ENCODE measurements at places on chromosomes 2 and 18. TPM values are rescaled to one million over a fixed set of nuclear protein-coding genes. Genes with fewer than 3 reads are reported as not detected.
A peak's percentile ranks its signal among the peaks of the same experiment; 100 is the strongest.

Gene PTRHD1
- 17.2 TPM for total RNA-seq

Gene SLC1A4
- total RNA-seq, result 8.1 TPM

Gene EEF1B2
- total RNA-seq, result 672 TPM

Gene MATN3
- total RNA-seq, result 1.1 TPM

Gene SAG
- not detected for total RNA-seq

DNA sequence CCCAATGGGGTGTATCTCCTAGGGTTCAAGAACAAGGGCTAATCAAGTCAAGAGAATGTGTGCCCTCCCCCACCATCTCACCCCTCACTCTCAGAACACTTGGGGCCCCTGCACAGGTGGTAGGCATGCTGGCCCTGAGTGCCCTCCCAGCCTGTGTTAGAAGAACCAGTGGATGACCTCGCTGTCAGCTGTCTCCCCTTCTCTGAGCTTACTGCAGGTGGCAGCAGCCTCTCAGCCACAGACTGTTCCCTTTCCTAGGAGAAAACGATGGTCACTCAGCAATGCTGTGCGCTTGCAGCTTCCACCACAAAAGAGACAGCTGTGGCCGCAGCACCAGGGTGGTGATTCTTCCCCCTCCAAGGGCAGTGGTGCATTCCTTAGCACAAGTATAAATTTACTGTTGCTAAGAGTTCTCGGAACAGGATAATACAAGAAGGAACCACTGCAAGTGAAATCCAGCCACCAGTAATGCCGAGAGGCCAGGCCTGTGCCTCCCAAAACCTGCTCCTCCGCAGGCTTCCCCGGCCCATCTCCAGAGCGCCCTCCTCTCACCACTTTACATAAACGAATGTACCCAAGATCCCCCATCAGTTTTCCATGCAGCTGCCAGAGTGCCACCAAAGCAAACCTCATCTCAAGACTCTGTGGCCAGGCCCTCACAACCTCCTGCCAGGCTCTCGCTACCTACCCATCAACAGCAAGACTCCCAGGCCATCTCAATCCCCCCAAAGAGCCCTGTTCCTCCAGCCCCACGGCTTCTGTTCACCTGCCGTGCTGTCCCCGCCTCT is 935 bp upstream of the RAMP1 start:
- DNase-seq, result peak; percentile 91

DNA sequence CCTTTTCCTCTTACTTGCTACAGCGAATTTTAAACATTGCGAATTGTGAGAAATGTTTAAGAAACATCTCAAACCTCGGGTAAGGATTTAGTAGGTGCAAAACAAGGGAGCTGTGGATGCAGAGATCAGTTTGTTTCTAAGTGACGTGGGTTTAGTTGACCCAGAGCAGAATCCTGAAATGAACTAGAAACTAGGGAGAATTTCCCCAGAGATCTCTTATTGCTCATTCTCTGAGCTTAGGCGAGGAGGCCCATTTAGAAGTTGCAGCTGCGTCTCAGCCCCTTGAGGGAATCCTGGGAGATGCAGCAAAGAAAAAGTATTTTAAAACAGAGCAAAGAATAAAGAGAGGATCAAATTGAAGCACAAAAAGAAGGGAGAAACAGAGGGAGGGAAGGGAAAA is 29.3 kb downstream of the FAM124B start:
- no peak for DNase-seq

DNA sequence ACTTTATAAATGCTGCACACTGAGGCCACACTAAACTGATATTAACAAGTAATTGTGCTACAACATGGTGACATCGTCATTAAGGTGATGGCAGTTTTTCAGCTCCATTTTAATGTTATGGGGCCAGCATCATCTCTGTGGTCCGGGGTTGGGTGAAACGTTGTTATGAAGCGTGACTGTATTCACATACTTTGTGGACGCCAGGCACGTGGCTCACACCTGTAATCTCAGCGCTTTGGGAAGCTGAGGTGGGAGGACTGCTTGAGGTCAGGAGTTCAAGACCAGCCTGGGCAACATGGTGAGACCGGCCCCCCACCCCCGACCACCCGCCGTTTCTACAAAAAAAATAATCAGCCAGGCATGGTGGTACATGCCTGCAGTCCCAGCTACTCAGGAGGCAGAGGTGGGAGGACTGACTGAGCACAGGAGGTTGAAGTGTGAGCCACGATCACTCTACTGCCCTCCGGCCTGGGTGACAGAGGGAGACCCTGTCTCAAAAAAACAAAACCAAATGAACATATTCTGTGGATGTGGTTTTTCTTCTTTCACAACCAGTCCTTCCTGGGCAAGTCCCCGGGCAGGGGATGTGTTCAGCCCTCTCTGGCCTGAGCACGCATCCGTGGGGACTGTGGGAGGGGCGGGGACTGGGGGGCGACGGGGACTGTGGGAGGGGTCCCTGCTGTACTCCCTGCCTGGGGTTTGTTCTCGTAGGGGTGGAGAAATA is 12.9 kb upstream of the GAL3ST2 start:
- DNase-seq, result no peak

DNA sequence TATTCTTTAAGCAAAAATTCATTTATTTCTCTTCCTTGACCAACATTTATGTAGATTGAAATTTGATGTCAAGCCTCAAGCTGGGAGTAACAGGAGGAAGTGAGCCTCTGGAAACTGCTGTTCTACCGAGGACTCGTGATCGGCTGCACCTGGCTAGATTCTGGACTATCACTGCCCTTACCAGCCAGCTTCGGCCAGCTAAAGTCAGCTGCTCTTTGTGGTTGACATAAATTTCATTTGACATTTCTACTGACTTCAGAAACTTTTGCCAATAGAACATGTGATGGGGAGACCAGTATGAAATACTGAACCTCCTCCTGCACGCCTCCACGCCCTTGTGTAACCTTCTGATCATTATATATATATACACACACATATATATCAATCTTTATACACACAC is 74.2 kb upstream of the RGPD5 start:
- DNase-seq, result no peak

DNA sequence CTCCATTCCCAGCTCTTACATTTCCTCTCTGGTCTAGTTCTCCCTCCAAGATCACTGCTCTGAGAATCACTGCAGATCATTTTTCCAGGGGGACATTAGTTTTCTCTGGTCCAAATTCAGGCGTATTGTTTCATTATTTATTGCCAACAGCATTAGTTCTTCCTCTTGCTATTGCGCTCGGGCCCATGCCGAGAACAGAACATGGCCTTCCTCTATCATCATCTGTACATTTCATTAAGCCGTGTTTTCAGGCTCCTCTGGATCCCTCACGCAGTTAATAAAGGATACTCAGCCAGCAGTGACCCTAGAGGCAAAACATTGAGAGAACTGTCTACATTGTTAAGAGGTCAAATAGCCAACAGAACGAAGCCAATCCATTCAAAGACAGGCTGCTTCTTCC is 63.9 kb downstream of the CCBE1 start:
- no peak for DNase-seq

DNA sequence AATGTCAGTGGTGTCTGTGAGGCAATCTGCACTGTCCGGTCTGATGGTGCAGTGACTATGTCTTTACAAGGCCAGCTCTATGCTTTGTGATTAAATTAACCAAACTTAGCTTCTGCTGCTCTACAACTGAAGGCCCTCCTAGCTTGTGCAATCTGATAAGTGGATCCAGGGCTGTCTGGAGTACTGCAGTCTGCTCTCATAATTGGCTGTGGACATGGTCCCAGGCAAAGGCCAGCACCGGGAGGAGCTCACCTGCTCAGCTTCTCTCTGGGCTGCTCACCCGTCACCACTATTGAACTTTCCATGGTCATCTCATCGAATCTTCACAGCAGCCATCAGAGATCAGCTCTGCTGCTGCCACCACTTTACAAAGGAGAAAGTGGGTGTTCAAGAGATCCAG is 13.0 kb upstream of the APCDD1 start:
- no peak for DNase-seq

DNA sequence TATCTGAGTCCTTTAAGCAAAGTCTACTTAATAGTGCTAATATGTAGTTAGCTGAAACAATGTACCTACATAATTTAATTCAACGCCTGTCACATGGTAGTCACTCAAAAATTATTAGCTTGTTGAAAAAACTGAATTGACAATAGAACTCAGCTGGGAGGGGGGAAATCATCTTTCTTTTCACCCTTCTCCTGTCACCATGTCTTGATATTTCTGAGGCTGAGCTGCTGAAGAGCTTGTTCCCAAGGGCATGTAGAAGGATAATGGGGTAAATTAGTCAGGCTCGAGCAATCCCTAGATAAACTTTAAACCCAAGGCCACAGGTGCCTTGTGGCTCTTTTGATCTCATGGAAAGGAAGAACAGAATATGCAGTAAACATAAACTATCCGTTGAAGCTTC is 339.6 kb upstream of the LRATD1 start:
- DNase-seq, result no peak

DNA sequence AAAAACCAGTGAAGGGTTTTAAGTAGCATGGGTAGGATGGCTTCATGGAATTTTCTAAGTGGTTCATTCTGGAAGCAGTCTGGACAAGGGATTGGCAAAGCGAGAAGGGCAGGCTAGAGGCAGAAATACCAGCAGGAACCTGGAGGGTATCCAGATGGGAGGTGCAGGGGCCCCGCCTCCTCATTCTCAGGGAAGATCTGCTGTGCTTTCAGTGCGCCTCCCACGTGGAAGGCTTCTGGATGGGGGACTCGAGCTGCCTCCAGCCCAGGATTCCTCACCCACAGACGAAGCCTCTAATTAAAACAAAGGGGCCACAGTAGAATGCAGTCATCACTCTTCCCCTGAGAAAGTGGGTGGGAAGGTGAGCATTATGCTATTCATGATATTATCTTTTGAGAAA is 79.8 kb downstream of the VSNL1 start:
- peak; percentile 4 for DNase-seq

GRCh38 chr2:212713681-212714080 is 175.1 kb upstream of the ERBB4 start:
- DNase-seq, result peak; percentile 13

- no peak for DNase-seq
Measured at GRCh38 chr18:4384932-4385331, 70.2 kb downstream of the DLGAP1 start.

DNA sequence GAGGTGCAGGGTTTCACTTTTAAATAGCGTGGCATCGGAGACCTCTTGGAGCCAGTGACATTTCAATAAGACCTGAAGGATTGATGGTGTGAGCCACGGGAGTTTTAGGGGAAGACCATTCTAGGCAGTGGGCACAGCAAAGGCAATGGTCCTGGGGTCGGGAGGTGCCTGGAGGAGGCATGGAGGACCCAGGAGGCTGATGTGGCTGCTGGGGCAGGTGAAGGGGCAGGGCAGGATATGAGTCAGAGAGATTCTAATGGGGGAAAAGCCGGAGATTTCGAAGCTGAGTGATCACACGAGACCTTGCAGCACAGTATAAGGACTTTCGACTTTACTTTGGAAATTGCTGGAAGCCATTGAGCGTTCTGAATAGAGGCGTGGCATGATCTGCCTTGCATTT is 79.6 kb upstream of the KCNE4 start:
- no peak for DNase-seq

- no peak for DNase-seq
Measured at GRCh38 chr2:64934530-64934929, 54.7 kb upstream of the SLC1A4 start.

- DNase-seq, result no peak
Measured at GRCh38 chr2:136399667-136400289, 281.8 kb upstream of the CXCR4 start.

DNA sequence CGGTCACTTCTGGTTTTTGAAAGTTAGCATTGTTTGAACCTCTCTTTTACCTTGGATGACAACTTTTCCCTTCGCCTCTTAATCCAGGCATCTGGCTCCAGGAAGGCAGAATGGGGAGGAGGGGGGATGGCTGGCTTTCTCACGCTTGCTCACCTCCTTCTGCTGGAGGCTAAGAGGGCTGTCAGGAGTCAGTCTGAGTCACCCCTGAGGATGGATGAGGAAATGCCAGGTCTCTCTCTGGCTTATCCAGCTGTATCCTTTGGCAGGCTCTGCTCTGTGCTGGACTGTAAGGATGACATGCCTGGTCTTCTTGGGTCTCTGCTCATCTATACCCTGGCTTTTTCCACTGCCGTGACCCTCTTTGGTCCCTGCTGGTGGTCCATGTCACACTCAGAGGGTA is 142.9 kb upstream of the GYPC start:
- DNase-seq, result peak; percentile 14

DNA sequence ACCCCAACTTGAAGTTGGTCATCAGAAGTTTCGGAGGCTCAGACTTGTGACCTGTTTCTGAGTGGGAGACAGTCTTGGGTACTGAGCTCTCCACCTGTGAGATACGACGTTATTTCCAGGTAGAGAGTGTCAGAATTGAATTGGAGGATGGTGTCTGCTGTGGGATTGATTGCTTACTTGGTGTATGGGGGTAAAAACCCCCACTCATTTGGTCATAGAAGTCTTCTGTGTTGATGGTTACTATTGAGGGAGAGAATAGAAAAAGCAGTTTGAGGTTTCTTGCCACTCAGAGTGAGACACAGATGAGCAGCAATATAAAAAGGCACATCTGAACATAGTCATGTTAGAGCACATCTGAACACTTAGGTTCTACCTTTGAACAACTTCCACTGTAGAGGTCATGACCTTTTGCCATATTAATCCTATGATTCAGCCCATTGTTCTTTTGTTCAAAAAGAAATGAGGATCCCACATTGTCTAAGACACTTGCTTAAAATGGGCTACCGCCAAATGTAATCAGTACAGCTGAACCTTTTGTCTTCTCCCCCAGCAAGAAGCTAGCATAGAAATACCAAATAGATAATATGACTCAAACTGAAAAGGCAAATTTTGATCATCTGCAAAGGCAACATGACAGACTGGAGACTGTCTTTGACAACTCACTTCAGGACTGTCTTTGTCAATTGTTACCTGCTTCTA is 73.3 kb downstream of the NAB1 start:
- no peak for DNase-seq

DNA sequence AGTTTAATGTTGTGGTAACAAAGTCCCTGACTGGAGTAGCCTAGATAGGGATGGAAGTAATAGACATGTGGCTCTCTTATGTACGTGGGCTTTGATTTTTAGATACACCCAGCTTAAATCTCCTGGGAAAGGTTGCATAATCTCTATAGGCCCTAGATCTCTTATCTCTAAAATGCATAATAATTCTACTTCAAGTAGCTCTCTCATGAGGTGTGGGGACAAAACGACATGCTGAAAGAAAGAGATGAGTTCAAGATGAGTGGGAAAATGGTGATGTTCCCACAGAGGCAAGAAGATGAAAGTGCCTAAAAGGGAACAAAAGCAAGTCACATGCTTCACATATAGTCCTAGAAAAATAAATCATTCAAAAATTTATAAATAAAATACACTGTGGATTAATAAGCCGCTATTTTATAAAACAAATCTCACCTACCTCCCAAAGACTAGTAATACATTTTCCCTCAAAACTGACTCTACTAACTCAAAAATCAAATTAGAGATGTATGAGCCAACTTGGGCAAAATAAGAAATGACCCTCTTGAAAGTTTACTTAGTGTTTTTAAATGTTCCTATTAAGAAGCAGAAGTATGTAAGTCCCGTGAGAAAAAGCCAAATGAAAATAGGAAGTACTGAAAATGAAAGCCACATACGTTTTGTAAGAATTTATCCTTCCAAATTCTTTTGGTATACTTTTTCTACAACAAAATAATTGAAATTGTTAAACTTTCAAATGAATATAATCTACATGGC is 148.2 kb upstream of the ITGA4 start:
- DNase-seq, result no peak

All from IMR-90 (cell line).